ENCODE measurements at places on chromosomes 6 and 20. TPM values are rescaled to one million over a fixed set of nuclear protein-coding genes. Genes with fewer than 3 reads are reported as not detected.

DNA sequence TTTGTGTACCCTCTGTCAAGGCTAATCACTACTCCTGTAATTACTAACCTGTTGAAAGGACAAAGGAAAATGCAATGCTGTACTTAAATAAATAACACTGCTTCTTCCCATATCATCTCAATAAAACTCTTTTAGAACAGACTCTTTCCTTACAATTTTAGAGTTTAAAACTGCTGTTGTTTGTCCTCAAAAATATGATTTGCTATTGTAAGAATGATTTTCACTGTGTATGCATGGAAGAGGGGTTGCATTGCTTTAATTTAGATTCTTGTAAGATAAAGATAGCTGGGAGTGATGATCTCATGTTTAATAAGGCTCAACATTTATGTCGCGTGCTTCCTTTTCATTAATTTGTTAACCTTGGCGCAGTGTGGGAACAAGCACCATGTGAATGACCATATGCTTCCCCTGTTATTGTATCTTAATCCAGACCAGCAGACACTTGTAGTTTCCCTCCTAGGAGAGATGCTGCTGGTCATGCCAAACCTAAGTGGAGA is 89.8 kb upstream of the ATXN1 start:
- no peak for DNase-seq

GRCh38 chr6:10589429-10589727 is 68.2 kb downstream of the GCNT2 start:
- DNase-seq = no peak

C6orf89 gene
- total RNA-seq = 56.0 TPM

ASCC3 gene
- 54.1 TPM for total RNA-seq

DNA sequence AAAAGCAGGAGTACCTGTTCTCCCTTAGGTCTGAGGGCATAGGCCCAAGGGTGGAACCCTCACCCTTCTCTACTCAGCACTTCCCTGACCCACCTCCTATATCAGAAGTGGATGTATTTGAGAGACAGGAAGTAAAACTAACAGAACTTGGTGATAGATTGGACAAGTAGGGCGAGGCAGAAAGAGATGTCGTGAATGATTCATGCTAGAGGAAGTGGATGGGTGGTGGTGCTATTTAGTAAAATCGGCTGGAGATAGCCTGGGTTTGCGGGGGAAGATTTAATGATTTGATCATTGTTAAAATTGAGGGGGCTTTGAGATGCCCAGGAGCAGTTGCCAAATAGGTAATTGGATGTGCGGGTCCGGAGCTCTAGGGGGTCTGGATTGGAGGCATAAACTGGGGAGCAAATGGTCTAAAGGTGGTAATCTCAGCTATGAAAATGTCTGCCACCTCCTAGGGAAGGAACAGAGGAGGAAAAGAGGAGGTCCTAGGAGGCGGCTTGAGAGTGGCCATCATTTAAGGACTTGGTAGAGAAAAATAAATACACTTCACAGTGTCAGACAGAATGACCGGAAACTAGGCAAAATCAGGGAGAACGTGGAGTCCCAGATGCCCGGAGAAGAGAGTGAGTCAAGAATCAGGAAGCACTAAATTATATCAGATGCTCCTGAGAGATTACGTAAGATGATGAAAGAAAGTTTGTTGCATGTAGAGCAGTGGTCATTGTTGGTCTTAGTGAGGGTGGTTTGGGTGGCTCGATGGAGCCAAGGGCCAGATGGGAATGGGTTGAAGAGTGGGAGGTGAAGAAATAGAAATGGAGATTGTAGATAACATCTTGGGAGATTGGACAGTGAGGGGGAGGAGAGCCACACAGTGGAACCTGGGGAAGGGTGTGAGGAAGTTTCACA is 142.0 kb downstream of the CEP57L1 start:
- no peak for DNase-seq
